ENCODE measurements at places on chromosomes 7 and 10. TPM values are rescaled to one million over a fixed set of nuclear protein-coding genes. Genes with fewer than 3 reads are reported as not detected.

The PLPP4 gene
- total RNA-seq, result 4.3 TPM

The GJD4 gene
- total RNA-seq, result 0.10 TPM

The SPDYE6 gene
- not detected for total RNA-seq

The HOXA9 gene
- 0.33 TPM for total RNA-seq

The NYAP1 gene
- total RNA-seq, result 2.3 TPM

The LRRD1 gene
- total RNA-seq, result 0.07 TPM

Data from smooth muscle cell of the pulmonary artery (primary cell).